ENCODE measurements at places on chromosomes 4 and X. TPM values are rescaled to one million over a fixed set of nuclear protein-coding genes. Genes with fewer than 3 reads are reported as not detected.

The GATA1 gene
- total RNA-seq: not detected

The IL2RG gene
- 276 TPM for total RNA-seq

The CXCL10 gene
- total RNA-seq: not detected

DNA sequence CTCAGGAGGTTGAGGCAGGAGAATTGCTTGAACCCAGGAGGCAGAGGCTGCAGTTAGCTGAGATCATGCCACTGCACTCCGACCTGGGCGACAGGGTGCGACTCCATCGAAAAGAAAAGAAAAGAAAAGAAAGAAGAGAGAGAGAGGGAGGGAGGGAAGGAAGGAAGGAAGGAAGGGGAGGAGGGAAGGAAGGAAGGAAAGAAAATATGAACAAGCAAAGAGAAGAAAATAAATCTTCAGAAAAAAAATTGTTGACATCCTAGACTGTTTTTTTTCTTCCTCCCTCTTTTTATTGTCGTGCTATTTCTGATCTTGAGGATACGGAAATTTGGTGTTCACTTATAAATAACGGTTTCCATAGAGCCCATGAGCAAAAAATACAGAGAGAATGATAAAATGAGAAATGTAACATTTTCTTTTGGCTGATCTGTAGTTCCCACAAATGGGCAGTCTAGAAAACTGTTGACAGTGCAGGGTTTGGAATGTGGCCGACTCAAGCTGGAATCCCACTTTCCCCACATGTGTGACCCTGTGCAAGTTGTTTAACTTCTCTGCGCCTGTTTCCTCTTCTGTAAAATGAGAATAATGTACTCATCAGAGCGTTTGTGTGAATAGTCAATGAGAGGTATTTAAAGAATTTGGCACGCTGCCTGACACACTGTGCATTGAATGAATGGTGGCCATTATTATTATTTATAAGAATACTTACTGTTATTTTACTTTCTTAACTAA is 19.4 kb downstream of the SORBS2 start:
- DNase-seq: no peak

- no peak for DNase-seq
Observed at GRCh38 chrX:115949900-115950822, 220.4 kb upstream of the AGTR2 start.

GRCh38 chr4:155543126-155543765 is 123.4 kb upstream of the GUCY1A1 start:
- no peak for DNase-seq

DNA sequence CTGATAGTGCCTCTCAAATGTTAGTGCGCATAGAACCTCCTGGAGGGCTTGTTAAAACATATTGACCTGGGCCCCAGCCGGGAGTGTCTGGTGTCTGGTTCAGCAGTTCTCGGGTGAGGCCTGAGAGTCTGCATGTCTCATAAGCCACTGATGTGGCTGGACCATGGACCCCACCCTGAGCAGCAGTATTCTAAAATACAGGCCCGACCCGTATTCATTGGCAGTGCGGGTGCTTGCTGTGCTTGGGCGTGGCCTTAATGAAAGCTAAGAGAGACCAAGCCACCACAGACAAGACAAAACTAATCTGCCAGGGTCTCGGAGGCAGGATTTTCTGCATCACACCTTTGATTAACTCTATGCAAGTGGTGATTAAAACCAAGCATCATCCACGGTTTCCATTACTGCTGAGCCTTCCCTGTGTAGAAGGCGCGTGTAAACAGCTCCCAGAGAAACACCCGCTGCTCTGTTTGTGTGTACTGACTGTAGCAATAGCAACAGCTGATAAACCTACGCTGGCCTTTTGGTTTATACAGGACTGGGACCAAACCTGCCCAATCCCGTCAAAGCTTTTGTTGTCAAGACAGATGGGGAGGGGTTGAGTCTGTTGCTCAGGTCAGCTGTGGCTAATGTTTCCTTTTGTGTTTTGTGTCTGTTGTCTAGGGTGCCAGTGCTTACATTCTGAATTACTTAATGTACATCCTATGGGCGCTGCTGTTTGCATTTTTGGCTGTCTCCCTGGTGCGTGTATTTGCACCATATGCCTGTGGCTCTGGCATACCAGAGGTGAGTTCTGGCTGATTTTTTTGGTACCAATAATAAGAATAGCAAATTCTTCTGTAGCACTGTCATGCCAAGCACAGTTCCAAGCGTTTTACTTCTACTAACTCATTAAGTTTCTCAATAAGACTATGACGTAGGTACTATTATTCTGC is 40.8 kb downstream of the CLCN4 start:
- no peak for DNase-seq

DNA sequence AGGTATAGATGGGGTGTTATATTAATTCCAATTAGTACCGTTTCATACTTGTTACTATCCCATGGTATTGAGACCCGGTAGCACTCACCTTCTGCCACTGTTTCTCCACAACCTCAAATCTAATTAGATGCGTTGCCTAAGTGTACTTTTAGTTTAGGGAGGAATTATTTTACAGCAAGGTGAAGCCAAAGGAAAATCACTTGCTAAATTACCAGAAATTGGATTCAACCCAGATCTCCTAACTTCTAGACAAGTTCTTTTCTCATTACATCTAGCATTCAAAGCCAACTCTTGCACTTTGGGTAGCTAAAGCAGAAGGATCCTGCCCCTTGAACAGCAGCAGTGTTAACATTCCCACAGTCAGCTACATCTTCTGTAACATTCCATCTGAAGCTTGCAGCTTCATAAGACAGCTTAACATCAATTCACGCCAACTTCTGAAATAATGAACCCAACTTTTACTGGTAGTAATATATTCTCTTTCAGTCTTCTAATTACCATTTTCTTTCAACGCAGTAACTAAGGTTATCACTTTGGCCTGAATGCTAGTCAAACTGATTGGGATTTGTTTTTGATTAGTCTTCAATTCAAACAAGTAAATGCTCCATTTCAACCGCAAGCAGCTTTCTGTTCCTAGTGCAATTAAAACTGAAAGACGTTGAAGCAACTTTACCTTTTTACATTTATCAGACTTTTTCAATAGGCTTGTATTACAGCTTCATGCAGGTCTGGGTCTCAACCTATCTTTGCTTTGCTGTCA is 934 bp upstream of the SEC31A start:
- DNase-seq: no peak

Measured in B cell (primary cell).